ENCODE measurements at places on chromosomes 6 and 20.

DNA sequence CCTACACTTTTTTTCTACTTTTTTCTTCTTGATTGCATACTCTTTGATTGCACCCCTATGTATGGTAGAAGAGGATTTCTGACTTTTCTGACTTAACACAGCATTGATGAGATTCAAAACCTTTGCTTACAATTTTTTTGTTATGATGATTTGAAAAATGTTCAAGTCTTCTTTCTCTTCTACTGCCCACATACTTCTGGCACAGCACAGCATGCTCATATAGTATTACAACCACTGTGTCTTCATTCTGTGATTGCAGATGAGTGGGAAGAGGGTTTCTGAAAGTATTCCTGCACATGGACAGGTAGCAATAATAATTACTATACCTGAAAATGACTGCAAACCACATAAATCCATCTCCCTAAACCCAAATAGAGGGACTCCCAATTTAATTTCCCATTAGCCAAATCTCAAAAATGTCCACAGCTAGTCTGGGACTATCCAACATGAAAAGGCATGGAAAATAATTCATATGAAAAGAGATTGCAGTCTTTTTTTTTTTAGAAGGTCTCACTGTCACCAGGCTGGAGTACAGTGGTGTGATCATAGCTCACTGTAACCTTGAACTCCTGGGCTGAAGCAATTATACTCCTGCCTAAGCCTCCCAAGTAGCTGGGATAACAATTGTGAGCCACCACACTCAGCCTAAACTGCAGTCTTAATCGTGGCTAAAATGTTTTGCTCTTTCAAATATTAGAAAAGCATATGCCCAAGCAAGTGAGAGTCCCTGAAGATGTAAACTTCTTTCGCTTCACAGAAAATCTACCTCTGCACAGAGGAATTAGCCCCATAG lies 15.9 kb upstream of the TENT5A start:
- DNase-seq: no peak

GRCh38 chr6:35647400-35647799 lies 41.3 kb downstream of the FKBP5 start:
- no peak for DNase-seq

- DNase-seq: peak; percentile 38
Observed at GRCh38 chr6:152244998-152245630, 392.0 kb downstream of the SYNE1 start.

DNA sequence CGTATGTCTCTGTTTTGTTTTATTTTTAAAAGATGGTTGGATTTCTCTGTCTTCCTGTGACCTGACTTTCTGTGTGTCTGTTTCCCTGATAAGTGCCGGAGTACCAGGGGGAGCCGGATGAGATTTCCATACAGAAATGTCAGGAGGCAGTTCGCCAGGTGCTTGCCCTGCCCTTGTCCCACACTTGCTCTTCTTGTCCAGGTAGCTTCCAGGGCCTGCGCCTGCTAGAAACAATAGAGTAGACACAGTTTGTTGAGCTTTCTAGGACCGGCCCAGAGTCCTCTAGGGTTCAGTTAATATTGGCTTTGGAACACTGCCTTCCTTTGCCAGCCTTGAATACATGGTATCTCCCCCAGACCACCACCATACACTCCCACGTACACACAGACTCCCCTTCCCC lies 3.9 kb downstream of the ITPA start:
- DNase-seq: no peak

DNA sequence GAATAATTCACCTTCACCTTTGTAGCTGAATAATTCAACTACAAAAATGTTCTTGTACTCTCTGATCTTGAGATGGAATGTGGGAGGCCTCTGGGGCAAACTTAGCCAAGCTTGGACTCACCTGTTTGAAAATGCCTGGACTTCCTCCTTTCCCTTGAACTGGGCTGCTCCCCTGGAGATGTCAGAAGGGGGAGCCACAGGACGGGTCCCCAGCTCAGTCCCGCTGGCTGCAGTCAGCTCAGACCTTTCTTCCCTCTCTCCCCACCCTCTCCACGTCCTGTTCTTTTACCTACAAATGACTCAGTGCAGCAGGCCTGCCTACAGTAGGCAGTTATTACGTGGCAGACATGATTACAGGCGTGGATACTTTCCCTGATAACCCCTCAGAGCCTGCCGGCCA lies 131.5 kb upstream of the RALGAPA2 start:
- no peak for DNase-seq

DNA sequence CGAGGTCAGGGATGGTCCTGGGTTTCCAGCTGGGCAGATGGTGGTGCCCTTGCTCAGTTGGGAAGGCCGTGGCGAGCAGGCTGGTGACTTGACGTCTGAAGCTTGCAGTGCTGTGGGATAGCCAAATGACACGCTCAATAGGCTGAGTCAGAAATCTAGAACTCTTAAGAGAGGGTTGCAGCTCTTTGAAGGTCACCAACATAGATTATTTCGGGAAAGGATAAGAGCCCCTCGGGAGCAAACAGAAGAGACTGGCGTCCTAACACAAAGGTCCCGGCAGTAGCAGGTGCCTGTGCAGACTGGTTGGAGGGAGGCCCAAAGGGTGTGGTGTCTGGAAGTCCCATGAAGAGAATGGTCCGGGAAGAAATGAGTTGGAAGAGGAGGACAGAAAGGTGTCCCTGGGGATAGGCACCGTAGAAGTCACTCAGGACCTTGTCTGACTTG lies 18.4 kb downstream of the PKIG start:
- no peak for DNase-seq

DNA sequence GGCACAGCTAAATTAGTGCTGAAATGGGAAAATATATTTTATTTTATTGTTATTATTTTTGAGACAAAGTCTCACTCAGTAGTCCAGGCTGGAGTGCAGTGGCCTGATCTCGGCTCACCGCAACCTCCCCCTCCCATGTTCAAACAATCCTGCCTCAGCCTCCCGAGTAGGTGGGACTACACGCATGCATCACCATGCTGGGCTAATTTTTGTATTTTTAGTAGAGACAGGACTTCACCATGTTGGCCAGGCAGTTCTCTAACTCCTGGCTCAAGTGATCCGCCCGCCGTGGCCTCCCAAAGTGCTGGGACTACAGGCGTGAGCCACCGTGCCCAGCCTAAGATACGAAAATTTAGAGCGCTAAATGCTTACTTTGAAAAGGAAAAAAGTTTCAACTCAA lies 4.8 kb downstream of the RAB23 start:
- no peak for DNase-seq

- no peak for DNase-seq
Observed at GRCh38 chr6:131643855-131644460, 6.9 kb downstream of the ENPP3 start.

- DNase-seq: no peak
Observed at GRCh38 chr6:37615564-37616340, 81.9 kb downstream of the MDGA1 start.

DNA sequence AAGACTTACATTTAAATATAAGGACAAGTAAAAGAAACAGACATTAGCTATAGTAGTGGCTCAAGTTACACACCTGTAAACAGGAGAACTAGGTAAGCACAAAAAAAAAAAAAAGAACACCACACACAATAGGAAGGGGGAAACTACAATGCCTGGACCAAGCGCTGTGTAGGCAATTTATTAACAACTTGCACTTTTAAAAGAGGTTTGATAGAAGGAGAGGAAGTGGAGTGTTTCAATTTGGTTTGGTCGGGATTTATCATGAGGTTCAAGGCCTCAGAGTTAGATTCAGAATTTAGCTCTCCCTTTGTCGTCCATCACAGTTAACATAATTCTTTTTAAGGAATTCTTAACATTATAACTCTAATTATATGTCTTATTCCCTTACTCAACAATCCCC lies 1.1 kb upstream of the USP49 start:
- no peak for DNase-seq

DNA sequence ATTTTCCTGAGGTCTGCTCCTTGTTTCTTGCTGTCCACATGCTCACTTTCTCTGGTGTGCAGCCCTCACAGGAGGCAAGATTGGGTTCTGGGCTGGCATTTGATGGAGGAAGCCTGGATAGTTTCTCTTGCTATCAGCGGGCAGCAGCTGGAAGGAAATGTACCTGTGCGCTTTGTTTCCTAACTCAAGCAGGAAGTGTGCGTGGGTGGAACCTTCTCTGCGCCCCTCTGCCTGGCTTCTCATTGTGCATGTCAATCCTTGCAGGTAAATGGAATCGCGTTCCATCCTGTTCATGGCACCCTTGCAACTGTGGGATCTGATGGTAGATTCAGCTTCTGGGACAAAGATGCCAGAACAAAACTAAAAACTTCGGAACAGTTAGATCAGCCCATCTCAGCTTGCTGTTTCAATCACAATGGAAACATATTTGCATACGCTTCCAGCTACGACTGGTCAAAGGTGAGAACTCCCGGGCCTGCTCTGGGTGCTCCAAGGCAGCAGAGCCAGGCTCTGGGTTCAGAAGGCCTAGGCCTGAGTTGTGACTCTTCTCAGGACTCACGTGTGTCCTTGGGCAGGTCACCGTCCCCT lies 16.8 kb upstream of the RBM38 start:
- DNase-seq: no peak

- no peak for DNase-seq
Observed at GRCh38 chr6:136334853-136335252, 45.2 kb upstream of the BCLAF1 start.

DNA sequence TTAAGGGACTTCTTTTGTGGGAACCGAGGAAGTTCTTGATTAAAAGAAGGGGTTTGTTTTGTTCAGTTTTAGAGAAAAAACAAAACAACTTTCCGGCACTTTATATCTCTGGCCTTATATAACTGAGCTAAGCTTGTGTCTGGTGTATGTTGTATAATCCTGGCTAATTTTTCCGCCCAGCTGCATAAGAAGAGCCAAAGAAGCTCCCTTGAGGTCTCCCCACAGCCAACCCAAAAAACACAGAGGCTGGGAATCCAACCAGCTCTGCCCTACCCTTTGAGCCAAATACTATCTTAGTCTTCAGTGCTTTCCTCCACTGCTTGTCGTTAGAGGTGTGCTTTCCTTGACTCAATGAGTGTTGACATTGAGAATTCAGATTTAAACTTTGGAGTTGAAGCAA lies 45.5 kb upstream of the RNF146 start:
- no peak for DNase-seq

- no peak for DNase-seq
Observed at GRCh38 chr20:15005300-15005986, 668.0 kb upstream of the FLRT3 start.

DNA sequence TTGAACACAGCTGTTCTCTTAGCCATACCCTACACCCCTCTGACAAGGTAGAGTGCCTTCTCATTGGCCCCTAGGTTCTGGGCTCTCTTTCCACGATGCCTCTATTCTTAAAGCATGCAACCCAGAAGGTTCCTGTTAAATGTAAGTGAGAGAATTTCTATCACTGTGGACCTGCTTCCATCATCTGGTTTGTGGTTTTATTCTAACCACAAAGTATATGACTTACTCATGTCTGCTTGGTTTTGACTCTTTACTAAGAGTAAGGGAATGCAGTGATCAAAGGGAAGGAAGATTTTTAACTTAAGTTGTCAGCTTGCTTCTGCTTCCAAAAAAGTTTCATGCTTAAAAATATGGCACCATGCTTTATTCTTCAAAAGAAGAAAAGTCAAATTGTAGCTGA lies 80.2 kb downstream of the ANKEF1 start:
- DNase-seq: no peak

DNA sequence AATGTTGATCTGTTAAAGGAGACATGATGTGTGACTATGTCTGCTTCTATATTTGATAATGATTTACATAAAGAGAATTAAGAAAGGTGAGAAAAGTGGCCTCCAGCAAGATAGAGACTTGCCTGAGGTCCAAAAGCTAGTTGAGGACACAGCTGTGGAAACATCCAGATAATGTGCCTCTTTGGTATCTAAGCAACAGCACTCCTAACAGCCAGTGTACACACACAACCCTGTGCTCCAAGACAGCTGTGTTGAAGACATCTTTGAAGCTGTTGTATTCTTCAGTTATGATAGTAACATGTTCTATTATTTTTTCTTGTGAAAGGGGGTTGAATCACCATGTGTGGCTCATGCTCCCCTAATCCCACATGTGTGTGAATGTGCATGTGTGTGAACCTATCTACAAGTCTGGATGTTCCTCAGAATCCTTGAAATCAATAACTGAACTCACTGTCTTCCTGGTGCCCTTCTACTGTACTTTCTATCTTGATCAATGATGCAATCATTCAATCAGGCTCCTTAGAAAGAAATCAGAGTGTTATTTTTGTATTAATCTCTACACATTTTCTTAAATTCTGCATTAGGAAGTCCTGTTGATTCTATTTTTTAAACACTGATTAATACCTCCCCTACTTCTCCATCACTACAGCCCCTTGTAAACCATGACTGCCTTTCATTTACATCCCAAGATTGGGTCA lies 116.7 kb upstream of the SSTR4 start:
- DNase-seq: no peak

DNA sequence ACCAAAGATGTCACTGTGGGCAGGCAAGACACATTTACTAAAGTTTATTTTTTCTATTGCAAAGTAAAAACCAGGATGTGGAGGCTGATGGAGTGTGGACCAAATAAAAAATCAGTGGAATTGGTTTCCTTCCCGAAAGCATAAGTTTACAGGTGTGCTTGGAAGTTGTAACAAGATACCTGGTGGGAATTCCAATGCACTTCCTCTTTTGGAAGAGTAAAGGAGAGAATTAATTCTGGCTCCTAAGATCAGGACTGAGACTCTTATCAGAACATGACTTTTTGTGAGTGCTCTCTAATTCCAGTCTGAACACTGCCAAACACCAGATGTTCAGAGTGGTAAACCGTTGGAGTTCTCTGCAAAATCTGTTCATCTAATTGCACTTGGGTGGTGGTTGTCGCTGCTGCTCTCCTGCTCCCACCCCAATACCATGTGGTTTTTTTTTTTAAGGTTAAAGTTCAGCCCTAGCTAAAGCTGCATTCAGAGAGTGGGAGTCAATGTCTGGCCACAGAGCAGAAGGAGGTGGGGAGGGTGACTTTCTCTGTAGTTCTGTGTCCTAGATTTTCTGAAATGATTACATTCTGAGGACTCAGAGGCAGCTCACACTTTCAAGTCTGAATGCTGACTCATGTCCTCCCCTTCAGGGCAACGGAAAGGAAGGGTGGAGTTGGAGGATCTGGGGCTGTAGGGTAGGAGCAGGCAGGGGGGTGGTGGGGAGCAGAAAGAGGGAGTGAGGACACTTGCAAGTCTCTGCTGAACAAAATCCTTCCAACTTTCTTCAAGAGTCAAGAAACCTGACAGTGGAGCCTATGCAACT lies 275.8 kb upstream of the PRDM1 start:
- no peak for DNase-seq

DNA sequence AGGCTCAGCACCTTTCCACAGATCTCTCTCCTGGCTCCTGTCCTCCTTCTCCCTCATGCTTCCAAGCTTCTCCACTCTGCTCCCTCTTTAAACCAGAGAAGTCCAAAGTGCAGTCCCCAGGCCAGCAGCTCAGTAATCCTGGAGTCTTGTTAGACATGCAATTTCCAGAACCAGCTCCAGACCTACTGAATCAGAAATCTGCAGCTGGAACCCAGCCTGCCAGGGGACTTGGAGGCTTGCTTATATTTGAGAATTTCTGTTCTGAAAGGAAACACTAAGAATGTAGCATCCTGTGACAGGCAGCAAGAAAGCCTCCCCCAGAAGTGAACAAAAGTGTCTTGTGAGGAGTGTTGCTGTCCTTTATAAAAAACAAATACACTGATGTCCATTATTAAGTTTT lies 438.1 kb downstream of the BCKDHB start:
- DNase-seq: peak; percentile 36

Data from pons (tissue), 1 donor.